CD8-positive, alpha-beta memory T cell (primary cell): ENCODE measurements at places on chromosomes 1 and 21. TPM values are rescaled to one million over a fixed set of nuclear protein-coding genes. Genes with fewer than 3 reads are reported as not detected.

- DNase-seq, result no peak
- no peak overlapping the region for H3K4me3 ChIP-seq
- no peak overlapping the region for H3K27ac ChIP-seq
- peaks cover 3% of the 10 kb centered on the region for H3K27me3 ChIP-seq
- no peaks in the 10 kb centered on the region for H3K36me3 ChIP-seq
These were observed 34.4 kb downstream of the HSD3B1 start for GRCh38 chr1:119541389-119541788.

CATSPERE gene
- total RNA-seq, result 0.68 TPM

DNA sequence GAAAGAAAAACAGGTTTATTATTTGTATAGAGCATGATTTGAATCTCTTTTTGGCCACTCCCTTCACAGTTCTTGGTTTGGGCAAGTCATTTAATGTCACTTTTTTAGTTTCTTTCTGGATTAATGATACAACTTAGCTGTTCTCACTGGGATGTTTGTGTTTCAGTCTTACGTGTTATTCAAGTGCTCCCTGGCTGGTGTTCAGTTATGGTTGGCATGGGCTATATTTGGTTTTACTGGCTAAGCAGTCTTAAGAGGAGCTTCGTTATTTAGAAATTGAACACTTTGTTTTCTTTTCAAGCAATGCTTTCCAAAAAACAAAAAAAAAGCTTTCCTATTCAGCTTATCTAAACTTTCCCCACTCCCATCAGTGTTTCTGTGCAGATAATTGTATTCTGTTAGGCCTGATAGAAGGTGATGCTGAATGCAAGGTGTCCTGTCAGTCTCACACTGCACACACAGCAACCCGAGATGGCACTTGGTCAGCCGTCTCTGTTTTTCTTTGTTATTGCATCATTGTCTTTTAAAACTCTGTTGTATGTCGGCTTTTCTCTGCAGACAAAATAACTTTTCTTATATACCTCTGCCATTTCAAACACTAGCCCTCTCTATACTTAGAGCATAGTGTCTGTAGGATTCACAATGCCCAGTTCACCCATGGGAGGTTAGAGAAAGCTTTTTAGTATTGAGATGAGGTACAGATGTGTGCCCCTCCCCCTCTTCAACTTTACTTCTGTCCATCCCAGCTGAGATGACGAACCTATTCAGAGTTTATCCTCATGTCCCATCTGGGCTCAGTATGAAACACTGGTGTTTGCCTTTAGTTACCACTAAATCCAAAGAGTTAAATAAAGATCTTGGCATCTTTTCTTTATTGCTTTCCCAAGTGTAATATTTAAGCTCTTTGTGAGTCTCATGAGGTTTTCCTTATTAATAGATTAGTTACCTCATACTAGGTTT is 80.2 kb downstream of the VPS13D start:
- no peak overlapping the region for H3K4me3 ChIP-seq
- H3K27me3 ChIP-seq, result no peaks in the 10 kb centered on the region
- H3K4me1 ChIP-seq, result no peaks in the 10 kb centered on the region
- no peak for DNase-seq

CCDC18 gene
- 10.7 TPM for total RNA-seq

GRCh38 chr1:92575123-92575522 is 88.4 kb upstream of the GFI1 start:
- no peaks in the 10 kb centered on the region for H3K36me3 ChIP-seq
- no peaks in the 10 kb centered on the region for H3K4me1 ChIP-seq
- no peak overlapping the region for H3K4me3 ChIP-seq
- no peak overlapping the region for H3K27ac ChIP-seq
- DNase-seq, result no peak
- no peaks in the 10 kb centered on the region for H3K27me3 ChIP-seq

DNA sequence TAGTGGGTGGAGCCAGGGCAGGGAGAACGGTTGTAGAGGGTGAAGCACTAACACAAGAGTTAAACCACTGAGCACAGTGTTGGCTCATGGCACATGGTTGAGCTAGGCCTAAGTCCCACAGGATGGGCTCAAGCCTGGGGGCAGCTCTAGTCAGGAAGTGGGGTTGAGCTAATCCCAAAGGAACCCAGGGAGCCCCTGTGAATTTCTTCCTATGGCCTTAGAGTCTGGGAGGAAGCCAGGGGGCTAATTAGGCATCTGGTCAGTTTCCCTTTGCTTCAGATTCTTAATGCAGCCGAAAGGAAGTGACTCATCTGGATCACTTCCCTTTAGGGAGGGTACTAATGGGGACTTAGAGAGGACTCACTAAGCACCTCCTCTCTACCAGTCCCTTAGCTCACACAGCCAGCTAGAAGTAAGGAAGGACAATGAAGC is 10.1 kb downstream of the CFAP45 start:
- DNase-seq, result no peak
- H3K27ac ChIP-seq, result no peak overlapping the region
- peaks cover 17% of the 10 kb centered on the region for H3K4me1 ChIP-seq
- no peaks in the 10 kb centered on the region for H3K36me3 ChIP-seq
- H3K27me3 ChIP-seq, result no peaks in the 10 kb centered on the region
- no peak overlapping the region for H3K4me3 ChIP-seq

- no peak overlapping the region for H3K27ac ChIP-seq
- no peak for DNase-seq
- no peaks in the 10 kb centered on the region for H3K27me3 ChIP-seq
- H3K4me1 ChIP-seq, result no peaks in the 10 kb centered on the region
- no peak overlapping the region for H3K4me3 ChIP-seq
These were observed 91.9 kb upstream of the KCNK2 start for GRCh38 chr1:214990619-214991018.

DNA sequence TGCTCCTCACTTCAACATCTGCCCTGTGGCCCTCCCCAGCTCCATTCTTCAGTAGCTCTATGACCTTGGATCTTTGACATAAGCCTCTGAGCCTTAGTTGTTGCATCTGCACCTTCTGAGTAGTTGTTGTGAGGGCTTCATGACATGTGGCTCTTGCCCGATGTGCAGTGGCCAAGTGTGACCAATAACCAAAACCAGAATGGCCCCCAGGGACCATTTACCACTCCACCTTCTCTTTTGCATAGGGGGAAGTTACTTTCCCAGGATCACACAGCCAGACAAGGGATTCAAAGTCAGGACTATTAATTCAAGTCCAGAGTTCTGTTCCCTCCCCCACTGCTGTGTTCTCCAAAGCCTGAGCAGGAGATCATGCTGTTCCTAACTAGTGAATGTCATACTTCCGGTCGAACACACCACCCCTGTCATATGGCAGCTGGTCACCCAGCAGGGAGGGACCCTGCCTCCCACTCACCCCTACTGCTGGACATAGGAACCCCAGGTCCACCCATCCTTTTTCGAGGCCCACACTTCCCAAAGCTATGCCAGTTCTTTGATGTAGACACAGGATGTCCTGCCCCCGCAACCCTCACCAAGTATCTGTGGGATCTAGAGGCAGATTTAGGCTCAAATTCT is 4.0 kb downstream of the FGR start:
- H3K4me3 ChIP-seq, result no peak overlapping the region
- H3K27ac ChIP-seq, result no peak overlapping the region
- H3K27me3 ChIP-seq, result no peaks in the 10 kb centered on the region
- H3K36me3 ChIP-seq, result no peaks in the 10 kb centered on the region

DNA sequence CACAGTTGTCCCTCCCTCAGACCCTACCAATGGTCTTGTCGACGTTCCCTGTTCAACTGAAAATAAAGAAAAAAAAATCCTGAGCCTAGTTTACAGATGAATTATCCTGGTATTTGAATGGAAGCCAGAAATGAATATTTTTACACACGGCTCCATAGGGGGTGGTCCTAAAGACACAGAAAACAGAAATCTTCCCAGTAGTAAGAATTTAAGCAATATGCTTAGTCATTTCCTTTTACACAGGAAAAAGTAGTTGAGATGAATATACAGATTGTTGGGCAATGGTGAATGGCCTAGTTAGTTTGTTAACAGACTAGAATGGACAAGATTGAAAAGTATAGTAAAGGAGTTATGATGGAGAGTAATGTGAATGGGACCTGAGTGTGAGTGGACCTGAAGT is 67.4 kb downstream of the RGS18 start:
- H3K4me3 ChIP-seq, result no peak overlapping the region
- no peak for DNase-seq
- H3K36me3 ChIP-seq, result no peaks in the 10 kb centered on the region

DNA sequence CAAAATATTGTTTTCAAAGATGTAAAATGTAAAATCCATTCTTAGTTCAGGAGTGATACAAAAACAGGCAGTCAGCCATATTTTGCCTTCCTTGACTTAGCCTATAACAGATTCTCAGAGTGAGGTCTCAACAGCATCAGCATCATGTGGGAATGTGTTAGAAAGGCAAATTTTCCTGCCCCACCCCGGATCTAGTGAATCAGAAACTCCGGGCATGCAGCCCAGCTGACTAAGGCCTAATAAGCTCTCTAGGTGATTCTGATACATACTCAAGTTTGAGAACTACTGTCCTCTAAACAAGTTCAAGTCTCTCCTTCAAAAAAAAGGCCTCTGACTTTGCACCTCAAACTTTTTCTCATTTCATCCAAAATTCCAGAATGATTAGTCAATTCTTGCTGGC is 46.9 kb upstream of the PRRC2C start:
- H3K36me3 ChIP-seq, result no peaks in the 10 kb centered on the region
- peaks cover 7% of the 10 kb centered on the region for H3K4me1 ChIP-seq
- H3K27ac ChIP-seq, result no peak overlapping the region
- no peaks in the 10 kb centered on the region for H3K27me3 ChIP-seq
- DNase-seq, result no peak

SH3BGR gene
- 5.8 TPM for total RNA-seq

DNA sequence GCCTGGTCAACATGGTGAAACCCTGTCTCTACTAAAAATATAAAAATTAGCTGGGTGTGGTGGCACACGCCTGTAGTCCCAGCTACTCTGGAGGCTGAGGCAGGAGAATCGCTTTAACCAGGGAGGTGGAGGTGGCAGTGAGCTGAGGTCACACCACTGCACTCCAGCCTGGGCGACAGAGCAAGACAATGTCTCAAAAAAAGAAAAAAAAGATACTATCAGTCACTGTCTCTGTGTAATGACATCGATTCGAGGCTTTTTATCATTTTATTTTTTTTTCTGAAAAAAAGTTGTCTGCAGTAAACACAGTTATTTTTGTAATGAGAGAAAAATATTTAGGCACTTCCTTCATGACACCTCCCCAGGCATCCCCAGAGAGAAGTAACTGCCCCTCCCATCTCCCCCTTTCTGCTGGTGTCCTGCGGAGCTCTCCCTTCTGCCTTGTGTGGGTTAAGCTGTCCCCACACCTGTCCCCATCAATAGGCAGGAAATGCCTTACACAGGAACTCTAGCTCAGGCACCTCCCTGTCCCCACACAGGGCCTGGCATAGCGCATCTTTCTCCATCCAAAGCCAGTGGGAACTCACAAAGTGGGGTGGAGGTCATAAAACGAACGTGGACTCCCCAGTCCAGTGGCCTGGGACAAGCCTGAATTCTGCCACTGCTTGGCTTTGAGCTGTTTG is 132.0 kb downstream of the SYF2 start:
- peak overlapping the region; percentile 0 for H3K27ac ChIP-seq
- H3K36me3 ChIP-seq, result no peaks in the 10 kb centered on the region
- H3K27me3 ChIP-seq, result no peaks in the 10 kb centered on the region
- DNase-seq, result peak; percentile 31
- H3K4me3 ChIP-seq, result no peak overlapping the region
- H3K4me1 ChIP-seq, result peaks cover 62% of the 10 kb centered on the region

CDCA8 gene
- 37.4 TPM for total RNA-seq

- H3K27me3 ChIP-seq, result no peaks in the 10 kb centered on the region
- DNase-seq, result no peak
- H3K4me1 ChIP-seq, result no peaks in the 10 kb centered on the region
- no peak overlapping the region for H3K4me3 ChIP-seq
- H3K27ac ChIP-seq, result no peak overlapping the region
- no peaks in the 10 kb centered on the region for H3K36me3 ChIP-seq
These were observed 10.6 kb downstream of the S100A6 start for GRCh38 chr1:153525088-153525728.

PTPN22 gene
- total RNA-seq, result 66.5 TPM

DNA sequence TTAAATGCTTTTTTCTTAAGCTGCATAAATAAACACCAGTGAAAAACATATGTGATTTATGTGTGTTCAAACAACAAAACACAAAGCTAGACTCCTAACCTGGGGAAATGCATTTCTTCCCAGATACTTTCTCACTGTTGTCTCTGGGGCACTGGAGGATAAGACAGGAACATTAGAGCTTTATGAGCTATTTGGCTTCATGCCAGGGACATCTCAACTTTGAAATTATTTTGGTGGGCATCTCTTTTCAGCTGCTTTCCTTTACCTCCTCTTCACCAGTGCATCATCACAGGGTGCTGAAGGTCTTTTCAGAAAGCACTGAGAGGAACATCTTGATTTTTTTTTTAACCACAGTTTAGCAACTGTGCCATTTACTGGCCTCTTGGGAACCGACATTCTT is 212.9 kb downstream of the DNM3 start:
- H3K36me3 ChIP-seq, result no peaks in the 10 kb centered on the region
- no peak for DNase-seq
- no peak overlapping the region for H3K27ac ChIP-seq

DNA sequence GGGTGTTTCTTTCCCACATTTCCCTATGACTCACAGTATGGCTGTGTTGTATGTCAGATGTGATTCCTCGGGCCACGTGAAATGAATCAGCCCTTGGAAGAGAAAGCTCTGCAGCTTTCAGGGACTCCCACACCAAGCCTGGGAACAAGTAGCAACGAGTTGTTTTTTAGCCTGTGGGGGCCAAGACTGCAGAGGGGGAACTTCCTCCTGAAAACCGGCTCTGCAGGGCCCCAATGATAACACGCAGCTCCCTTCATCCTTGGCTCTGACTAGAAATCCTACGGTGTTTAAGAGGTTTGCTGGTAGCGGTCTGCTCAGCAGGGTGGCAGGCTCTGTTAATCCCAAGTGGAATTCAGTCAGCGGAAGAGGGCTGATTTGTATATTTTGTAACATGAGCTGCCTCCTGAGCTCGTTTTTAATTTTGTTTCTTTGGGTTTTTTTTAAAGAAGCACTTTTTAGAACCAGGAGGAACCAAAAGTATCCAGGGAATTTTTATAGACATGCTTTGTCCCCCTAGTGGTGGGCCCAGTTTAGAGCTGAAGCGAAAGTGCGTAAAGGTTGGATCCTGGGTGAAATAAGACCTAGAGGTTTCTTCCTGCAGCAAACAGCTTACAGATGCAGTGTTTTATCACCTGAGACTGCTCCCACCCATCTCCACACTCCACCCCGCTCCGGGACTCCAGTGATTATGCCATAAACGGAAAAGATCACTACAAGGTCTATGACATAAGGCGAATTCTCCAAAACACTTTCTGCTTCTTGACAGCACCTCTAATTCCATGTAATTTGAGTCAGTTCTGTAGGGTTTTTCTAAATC is 48.8 kb downstream of the LAMC2 start:
- no peak for DNase-seq
- H3K36me3 ChIP-seq, result no peaks in the 10 kb centered on the region
- no peak overlapping the region for H3K4me3 ChIP-seq
- H3K27me3 ChIP-seq, result no peaks in the 10 kb centered on the region
- no peak overlapping the region for H3K27ac ChIP-seq

DNA sequence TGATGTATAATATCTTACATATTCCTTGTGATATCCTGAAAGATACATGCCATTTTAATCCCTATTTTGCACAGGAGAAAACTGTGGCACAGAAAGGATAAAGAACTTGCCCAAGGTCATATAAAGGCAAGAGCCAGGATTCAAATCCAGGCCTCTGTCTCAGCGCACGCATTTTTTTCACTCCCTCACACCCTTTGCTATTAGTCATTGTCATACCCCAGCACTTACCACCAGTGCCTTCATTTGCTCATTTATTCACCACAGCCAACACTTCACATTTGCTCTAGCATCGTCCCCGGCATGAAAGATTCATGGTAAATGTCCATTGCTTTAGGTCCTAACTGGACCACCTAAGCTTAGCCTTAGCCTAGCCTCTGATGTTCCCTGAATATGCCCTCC is 14.2 kb downstream of the ALX3 start:
- H3K36me3 ChIP-seq, result peaks cover 49% of the 10 kb centered on the region
- no peak overlapping the region for H3K27ac ChIP-seq
- DNase-seq, result no peak
- no peaks in the 10 kb centered on the region for H3K27me3 ChIP-seq
- H3K4me3 ChIP-seq, result no peak overlapping the region
- no peaks in the 10 kb centered on the region for H3K4me1 ChIP-seq
